Small intestine (tissue), 16 donors: ENCODE measurements at places on chromosomes 1 and 21.

- no peak for DNase-seq
Measured at GRCh38 chr1:116546354-116546977, 24.4 kb downstream of the CD58 start.

- peak; percentile 48 for DNase-seq
Measured at GRCh38 chr1:81446000-81446669, 354.6 kb upstream of the ADGRL2 start.

- DNase-seq, result no peak
Measured at GRCh38 chr1:33346533-33346926, 25.6 kb upstream of the A3GALT2 start.

- DNase-seq, result no peak
Measured at GRCh38 chr1:206803221-206803730, 31.0 kb upstream of the IL10 start.

- DNase-seq, result peak; percentile 93
Measured at GRCh38 chr1:23799570-23800399, 769 bp downstream of the GALE start.

- DNase-seq, result no peak
Measured at GRCh38 chr1:71621785-71622184, 541.0 kb upstream of the ZRANB2 start.

DNA sequence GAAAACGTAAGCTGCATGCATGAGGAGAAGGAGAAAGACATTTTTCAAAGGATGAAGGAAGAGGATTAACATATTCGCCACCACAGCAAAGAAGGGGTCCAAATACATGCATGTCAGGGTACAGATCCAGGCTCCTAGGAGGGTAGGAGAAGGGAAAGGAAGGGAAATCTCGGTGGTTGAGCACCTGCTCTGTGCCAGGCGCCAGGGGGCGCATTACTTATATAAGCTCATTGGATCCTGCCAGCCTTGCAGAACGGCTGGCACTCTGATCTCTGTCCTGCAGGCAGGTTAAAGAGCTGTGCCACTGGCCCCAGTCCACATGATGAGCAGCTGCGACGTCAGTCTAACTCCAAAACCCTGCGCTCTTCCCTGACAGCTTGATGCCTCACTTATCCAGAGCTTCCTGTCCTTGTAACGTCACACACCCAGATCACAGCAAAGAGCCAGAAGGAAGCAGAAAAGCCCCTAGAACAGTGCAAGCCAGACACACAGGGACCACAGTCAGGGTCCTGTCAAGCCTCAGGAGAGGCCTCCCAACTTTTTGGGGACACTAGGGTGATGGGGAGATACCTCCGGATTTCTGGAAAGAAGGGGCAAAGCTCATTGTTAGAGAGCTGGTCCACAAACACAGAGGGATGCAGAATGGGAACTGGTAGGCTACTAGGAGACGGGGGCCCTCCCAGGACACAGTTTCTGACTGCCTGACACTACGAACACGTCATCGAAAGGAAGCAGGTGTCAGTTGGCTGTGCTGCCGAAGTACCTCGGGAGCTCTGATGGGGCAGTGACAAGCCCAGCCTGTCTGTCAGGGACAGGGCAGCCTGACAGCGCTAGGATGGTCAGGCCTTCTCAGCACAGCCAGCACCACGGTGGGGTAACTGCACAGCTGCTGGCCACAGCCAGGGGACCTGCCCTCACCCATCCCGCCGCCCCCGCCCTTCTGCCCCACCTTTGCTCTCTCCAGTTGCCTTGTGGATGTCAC, 99.1 kb downstream of the BEND5 start:
- peak; percentile 78 for DNase-seq

- peak; percentile 30 for DNase-seq
Measured at GRCh38 chr1:148263906-148264255, 111.8 kb upstream of the NBPF11 start.

DNA sequence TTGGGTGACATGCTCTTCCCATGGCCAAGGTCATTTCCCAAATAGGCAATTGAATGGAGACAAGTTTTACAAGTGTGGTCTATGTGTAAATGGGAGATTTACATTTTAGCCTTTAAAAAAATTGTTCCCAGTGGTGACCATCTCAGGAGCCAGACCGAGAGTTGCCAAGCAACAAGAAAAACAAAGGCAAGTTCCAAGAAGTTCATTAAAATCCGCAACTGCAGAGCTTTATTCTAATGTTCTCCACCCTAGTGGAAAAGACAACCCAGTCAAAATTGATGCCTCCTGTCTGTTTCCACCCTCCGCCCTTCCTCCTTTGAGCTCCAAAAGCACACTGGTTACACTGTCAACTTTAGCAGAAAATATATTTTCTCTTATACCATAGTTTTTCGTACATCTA, 33.2 kb upstream of the CD55 start:
- no peak for DNase-seq

GRCh38 chr1:240492832-240493440, 119.0 kb downstream of the GREM2 start:
- DNase-seq, result no peak

GRCh38 chr1:24067978-24068377, 44.0 kb downstream of the MYOM3 start:
- peak; percentile 12 for DNase-seq

DNA sequence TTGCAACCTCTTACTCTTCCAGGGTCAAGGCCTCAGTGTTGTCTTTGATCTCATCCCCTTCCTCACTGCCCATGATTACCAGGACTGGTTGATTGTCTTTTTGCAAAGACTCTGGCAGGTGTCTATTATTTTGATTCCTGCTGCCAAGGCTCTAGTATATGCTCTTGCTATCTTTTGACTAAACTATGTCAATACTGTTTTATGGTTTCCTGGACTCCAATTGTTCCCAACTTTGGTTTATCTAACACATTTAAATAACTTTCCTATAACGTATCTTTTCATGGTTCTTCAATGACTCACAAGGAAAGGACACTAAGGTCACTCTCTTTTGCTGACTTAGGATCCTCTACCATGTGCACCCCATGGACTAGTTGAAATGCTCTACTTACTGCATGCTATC, 141.5 kb downstream of the PTPRC start:
- no peak for DNase-seq

GRCh38 chr1:153466908-153467307, 6.5 kb upstream of the S100A7 start:
- no peak for DNase-seq

GRCh38 chr1:110118636-110119396, 6.6 kb downstream of the UBL4B start:
- no peak for DNase-seq

GRCh38 chr1:31736675-31737074, 27.5 kb downstream of the ADGRB2 start:
- DNase-seq, result peak; percentile 65

DNA sequence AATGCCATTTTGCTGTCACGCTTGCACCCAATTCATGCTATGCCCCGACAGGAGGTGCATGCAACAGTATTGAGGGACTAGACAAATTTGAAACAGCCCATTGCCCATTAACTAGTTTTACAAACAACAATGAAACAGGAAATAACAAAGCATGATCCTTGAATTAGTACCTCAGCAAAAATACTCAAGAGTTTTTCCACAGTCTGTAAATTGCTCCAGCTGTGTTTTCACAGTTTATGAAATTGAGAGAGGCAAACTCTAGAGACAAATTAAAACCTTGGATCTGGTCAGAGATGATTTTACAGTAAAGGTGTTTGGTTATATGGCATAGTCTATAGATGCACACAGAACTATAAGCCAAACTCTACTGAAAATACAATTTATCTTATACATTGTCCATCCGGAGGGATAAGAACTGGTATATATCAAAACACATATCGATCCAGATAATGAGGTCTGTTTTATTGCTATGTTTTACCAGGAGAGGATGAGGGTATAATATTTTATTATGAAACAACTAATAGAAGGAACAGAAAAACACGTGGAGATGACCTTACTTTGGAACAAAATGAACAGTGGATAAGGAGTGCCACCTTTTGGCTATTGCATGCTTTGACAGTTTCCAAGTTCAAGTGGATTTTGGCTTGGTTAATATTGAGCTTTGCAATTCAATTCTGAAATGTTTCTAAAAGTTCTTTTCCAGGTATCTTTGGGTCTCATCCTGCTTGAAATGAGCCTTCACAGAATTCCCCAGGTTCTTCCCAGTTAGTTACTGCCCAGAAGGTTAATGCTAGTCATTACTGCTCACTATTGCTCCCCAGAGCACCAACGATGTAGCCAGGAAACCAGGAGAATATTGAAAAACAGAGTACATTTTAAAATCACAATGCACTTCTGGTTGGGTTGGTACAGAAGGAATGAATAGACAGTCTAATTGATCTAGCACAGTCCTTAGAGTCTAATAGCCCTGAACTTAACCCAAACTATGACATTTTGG, 45.7 kb downstream of the ZC3H11B start:
- peak; percentile 7 for DNase-seq

DNA sequence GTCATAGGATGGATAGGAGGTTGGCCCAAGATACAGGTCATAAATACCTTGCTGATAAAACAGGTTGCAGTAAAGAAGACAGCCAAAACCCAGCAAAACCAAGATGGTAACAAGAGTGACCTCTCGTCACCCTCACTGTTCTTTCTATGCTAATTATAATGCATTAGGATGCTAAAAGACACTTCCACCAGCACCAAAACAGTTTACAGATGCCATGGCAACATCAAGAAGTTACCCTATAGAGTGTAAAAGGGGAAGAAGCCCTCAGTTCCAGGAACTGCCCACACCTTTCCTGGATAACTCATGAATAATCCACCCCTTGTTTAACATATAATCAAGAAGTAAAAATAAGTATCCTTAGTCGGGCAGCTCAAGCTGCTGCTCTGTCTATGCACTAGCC, 671.9 kb downstream of the PTPRC start:
- DNase-seq, result no peak

GRCh38 chr21:44059710-44060109, 47.5 kb upstream of the PWP2 start:
- DNase-seq, result no peak

GRCh38 chr1:155329980-155330598, 9.4 kb downstream of the RUSC1 start:
- DNase-seq, result no peak
